Lung microvascular endothelial cell (primary cell): ENCODE measurements at places on chromosomes 4 and X. TPM values are rescaled to one million over a fixed set of nuclear protein-coding genes. Genes with fewer than 3 reads are reported as not detected.

TENT5D gene
- not detected in 2 replicates for total RNA-seq

CDX4 gene
- not detected in 2 replicates for total RNA-seq

ATOH1 gene
- total RNA-seq = not detected in 2 replicates

PTTG2 gene
- not detected in 2 replicates for total RNA-seq

DNA sequence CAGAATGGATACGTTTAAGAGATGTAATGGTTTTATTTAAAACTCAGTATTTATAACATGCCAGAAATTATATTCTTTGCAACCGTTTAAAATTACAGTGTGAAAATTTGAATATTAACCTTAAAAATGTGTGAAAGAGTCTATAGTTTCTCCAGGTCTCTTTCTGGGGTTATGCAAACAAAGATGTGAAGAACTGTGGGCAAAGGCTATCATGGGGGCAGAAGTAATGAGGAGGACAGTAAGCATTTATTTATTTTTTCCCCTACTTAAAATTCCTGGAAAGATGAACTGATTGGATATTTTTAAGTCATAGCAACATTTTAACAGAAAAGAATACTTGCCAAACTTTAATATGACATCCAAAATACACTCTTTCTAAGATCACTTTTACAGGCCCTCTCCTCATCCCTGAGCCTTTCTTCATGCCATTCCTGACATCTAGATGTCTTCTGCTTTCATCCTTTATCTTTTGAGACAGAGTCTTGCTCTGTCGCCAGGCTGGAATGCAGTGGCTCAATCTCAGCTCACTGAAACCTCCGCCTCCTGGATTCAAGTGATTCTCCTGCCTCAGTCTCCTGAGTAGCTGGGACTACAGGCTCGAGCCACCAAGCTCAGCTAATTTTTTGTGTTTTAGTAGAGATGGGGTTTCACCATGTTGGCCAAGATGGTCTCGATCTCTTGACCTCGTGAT is 46.1 kb downstream of the TMEM131L start:
- no peak for DNase-seq

GRCh38 chr4:77167173-77167572 is 10.2 kb downstream of the CCNG2 start:
- DNase-seq = no peak

GRCh38 chr4:79141530-79141929 is 184.3 kb downstream of the NAA11 start:
- DNase-seq = peak; percentile 2

DNA sequence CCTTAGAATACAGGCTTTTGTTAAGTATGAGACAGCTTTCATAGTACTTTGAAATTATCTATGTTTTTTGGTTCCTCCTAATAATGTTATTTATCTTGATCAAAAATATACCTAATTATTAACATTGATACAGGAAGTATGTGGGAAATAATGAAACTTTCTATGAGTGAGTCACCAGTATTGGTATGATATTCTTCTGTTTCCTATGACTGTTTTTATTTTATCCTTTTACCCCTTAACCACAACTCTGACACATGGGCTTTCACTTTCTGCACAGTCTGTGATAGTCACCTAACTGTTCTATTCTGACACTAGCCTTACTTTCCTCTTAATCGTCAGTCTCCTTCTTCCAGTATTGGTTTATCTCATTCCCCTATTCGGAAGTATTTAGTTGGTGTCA is 4.7 kb downstream of the THAP9 start:
- DNase-seq = peak; percentile 55

GRCh38 chr4:119211867-119212233 is 663 bp upstream of the USP53 start:
- DNase-seq = no peak

DNA sequence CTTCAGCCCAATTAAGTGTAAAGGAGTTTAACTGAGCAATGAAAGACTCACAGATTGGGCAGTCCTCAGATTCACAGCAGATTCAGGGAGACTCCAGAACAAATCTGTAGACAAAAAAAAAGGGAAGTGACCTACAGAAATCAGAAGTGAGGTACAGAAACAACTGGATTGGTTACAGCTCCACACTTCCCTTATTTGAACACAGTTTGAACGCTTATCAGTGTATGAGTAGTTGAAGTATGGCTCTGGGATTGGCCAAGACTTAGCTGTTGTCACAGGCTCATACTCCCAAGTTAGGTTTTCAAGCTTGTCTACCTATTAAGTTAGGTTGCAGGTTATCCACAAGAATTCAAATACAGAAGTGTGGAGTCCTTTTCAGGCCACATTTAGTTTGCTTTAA is 112.4 kb upstream of the ELOVL6 start:
- no peak for DNase-seq

DNA sequence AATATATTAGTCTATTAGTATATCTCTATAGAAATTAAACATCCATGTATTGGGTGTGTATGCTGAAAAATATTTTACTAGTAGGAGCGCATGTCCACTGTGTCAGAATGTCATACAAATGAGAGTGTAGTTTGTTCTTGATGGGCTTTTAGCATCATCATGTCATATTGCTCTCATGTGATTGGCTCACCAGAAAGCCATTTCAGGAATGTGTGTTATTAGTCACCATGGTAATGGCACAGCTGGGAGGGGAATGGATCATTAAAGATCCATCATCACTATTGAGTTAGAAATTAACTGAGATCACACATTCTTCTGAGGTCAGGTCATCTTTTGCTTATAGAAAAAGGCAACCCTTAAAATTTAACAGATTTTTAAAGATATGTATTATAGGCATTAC is 77.3 kb downstream of the PHEX start:
- no peak for DNase-seq

DNA sequence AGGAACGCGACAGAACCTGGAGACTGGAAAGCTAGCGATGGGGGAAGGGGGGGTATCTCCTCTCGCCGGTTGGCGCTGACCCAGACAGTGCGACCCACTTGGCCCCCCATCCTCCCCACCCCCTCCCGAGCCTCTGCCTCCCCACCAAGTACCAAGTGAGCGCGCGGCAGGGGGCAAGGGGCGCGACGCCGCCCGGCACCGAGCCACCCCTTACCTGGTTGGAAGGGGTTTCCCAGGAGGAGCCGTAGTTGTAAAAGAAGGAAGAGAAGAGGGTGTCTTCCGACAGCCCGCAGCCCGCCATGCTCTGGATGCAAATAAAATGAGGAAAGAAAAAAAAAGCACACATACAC is 112.2 kb downstream of the DHX15 start:
- no peak for DNase-seq

DNA sequence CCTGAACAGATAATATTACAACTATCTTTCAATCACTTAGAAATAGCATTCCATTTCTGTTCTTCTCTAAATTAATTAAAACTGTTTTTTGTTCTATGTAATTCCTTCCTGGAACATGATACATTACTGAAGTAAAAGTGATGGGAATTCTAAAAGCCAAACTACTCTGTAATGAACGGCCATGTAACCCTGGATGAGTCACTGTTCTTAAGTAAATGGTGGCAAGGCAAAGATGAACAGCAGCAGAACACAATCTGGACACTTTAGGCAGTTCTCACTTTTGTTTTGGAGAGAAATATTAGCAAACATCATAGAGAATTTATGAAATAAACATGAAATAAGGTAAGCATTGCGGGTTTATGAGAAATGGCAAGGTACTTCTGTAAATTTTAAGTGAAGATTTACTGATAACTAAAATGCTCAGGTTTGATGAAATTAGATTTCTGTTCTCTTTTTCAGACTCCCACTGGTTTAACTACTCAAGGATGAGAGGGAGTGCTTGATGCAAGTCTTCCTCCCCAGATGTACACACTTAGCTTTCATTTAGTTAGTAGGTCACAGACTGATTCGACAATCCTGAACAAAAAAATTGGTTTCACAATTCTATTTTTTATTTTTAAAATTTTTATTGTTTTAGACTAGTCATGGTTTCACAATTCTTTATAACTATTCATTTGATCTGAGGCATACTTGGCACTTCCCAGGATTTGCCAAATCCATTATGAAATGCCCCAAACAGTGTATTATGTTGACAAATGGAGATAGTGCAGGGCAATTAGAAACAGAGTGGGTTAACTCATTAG is 964 bp upstream of the GPR82 start:
- no peak for DNase-seq
